ENCODE measurements at places on chromosomes 5 and 9. TPM values are rescaled to one million over a fixed set of nuclear protein-coding genes. Genes with fewer than 3 reads are reported as not detected.
A peak's percentile ranks its signal among the peaks of the same experiment; 100 is the strongest.

The SIT1 gene
- total RNA-seq: 0.21 TPM

The FCN2 gene
- not detected for total RNA-seq

The ARAP3 gene
- total RNA-seq: 4.1 TPM

The EQTN gene
- total RNA-seq: 0.97 TPM

The ZFP37 gene
- 3.8 TPM for total RNA-seq

The SPTLC1 gene
- 42.9 TPM for total RNA-seq

The STK32A gene
- total RNA-seq: 0.97 TPM

DNA sequence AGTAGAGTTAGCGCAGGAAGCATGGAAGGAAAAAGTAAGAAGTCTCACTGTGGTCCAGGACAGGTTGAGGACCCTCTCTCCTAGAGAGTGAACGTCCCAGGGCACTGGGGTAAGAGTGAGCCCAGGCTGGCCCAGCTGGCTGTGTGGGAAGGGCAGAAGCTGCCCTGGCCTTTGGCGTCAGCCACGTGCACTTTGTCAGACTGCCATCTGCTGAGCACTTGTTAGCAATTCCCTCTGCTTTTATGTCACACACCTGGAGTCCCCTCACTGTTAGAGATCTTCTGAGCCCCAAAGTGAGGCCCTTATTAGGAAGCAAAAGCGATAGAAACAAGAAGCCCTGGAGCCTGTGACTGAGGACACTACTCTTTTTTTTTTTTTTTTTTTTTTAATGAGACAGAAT is 79.1 kb downstream of the UGCG start:
- no peak for DNase-seq

GRCh38 chr9:111561165-111561719 is 36.3 kb downstream of the ZNF483 start:
- no peak for DNase-seq

DNA sequence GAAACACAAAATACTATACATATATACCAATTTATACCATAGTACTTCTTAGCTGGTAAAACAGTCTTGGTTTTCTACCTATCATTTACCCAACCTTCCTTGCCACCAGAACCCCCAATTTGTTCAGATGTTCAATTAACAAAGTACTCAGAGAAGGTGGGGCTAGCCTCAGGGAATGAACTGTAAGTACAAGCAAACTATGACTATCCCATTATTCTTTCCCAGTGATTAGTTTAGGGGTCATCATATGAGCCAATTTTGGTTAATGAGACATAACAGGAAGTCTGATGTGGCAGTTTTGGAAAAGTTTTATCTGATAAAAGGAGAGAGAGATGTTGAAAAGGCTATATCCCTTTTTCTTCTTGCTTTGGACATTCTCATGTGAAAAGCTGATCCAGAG is 125.8 kb downstream of the DTWD2 start:
- no peak for DNase-seq

DNA sequence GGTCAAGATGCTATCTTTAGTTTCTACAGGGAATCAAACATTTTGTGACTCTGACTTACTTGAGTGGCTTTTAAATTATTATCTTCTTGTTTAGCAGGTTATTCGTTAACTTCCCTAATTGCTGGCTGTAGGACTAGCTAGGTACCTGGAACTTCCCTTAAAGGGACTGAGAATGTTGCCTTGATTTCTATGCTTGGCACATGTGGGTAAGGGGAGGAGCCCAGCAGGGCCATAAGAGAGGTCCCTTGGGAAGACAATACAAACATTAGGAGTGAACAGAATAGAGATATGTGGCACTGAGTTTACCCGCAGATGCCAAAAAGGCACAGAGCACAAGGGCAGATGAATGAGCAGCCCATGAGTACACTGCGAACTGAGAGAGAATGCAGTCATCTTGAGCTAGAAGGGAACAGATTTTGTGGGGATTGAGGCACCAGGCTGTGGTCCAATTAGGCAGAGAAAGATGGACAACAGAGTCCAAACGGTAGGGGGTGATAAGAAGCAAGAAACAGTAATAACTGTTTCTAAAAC is 9.8 kb downstream of the CKMT2 start:
- no peak for DNase-seq

DNA sequence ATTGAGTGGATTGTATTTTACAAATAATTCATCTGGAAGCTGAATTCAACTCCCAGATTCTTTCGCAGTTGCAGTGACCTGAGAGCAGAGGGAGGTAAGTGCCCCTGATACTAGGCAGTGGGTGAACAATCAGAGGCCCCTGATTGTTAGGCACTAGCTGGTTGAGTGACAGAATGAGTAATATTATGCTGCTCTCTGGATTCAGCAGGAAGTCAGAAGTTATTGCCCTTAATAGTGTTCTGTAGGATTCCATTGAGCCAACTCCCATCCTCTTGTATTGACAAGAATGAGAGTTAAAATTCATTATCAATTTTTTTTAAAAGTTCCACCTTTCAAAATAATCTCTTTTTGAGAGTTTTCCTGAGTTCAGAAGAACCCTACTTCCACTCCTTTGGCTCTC is 301.2 kb downstream of the DTWD2 start:
- DNase-seq: no peak

- no peak for DNase-seq
These were observed 168.4 kb downstream of the TSSK1B start for GRCh38 chr5:113266227-113266912.

DNA sequence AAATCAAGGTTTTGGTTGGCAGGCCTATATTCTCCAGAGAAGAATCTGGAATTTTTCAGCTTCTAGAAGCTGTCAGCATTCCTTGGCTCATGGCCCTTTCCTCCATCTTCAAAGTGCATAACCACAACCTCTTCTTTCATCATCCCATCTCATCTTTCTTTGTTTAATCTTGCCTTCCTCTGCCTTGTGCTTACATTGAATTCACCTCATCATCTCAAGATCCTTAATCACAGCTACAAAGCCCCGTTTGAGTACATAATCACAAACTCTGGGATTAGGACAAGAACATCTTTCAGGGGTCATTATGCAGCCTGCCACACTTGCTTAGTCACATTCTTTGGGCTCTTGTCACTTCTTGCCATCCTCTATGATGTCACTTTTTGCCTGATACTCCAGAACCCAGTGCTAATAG is 130.3 kb downstream of the FOXD1 start:
- no peak for DNase-seq

GRCh38 chr9:84137968-84138367 is 157.4 kb downstream of the RMI1 start:
- no peak for DNase-seq

DNA sequence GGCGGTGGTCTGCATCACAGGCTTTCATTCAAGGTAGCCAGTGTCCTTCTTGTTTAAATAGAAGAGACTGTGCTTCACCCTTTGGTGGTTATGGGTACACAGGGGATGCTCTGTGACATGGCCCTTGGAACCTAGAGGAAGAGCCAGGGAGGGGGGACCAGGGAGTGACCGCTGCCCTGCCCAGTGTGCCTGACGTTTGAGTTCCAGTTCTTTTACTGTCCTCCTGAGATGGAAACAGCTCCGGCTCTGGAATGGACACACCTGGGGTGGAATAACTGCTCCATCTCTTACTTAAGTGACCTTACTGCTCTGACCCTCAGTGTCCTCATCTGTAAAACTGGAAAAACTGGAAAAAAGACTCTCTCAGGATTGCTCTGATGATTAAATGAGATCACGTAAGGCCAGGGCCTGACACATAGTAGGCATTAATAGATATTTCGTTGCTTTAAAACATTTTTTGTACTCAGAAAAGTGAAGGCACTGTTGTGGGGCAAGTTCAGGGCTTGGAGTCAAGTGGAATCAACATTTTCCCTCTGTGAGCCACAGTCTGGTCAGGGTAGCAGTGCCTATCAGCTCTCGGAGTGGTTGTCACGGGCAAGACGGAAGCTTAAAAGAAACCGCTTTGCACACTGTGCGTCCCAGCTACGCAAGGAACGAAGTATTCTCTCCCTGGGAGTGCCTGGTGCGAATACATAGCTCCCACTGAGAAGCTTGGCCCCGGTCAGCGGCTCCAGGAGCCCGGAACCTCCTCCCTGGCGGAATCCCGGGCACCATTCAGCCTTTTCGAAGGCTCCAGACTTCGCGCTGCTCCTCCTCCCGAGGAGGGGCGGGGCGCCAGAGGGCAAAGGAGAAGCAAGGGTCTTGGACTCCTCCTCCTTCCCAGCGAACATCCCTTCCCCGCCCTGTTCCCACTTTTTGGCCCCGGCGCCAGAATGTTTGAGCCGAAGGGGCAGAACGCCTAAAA is 5.8 kb downstream of the POU4F3 start:
- DNase-seq: no peak

DNA sequence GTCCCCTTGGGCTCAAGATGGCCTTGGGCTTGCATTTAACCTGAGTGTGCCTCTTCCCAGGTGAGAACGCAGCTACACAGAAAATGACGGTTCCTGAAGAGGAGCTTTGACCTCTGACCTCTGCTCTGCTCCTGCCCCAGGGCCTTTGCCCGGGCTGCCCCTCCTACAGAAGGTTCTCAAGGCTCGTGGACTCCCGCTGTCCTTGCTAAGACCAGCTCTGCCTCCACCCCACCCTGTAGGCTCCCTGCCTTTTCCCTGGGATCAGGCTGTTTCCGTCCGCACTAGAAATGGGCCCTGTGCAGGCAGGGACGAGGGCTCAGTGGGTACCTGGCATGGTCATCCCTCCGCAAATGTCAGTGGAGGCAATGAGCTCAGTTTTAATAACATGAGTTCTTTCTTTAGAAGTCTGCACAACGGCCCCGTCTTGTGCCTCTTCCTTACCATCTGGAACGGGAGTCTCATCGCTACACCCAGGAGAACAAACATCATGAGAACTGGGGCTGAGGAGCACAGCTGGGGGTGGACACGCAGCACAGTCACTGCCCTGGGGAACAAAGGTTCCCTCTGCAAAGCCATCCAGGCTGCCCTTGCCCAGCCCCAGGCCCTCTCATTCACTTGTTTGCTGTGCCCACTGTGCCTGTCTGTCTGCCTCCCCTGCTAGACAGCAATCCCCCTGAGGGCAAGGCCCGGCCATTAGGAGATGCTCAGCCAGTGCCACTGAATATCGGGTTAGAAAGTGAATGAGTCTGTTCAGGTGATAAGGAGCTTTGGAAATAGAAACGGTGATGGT is 26.7 kb upstream of the LPCAT1 start:
- DNase-seq: no peak

- no peak for DNase-seq
These were observed 670 bp upstream of the FBP1 start for GRCh38 chr9:94639999-94640376.

DNA sequence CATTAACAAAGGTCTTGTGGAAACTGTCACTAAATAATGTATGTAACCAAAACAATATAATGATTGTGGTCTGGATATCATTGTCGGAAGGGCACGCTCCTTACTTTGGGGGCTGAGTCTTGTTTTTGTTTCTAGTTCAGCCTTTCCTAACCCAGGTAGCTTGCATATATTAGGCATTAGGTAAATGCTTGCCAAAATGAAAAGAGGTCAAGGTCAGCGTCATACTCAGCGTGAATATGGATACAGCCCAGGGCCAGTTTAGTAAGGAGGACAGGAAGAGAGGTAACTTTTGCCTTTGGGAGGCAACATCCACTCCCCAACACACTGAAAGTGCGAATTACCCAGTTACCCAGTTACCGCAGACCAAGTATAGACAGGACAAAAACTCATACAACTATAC is 171.4 kb downstream of the RAB3C start:
- DNase-seq: no peak

- DNase-seq: no peak
These were observed 82.1 kb upstream of the IFNE start for GRCh38 chr9:21564175-21564574.

DNA sequence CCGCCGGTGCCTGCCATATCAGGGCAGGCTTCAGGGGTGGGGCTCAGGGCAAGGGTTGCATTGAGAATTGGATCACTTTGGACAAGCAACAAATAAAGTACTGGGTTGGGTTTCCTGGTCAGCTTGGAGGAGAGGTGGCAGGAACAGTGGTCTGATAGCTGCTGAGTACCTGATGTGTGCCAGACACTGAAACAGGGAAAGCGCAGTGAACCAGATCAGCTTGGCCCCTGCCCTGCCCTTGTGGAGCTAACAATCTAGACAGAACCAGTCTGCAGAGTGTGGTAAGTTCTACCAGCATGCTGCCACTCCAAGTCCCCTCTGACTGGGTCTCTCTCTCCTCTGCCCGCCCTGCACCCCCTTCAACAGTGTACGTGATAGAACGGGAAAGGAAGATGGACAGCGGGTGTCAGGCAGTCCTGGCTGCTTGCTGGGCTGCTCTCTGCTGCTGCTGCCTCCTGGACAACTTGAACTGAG is 53.4 kb downstream of the CYSTM1 start:
- DNase-seq: no peak

GRCh38 chr5:38783011-38783561 is 62.7 kb upstream of the OSMR start:
- DNase-seq: no peak

- DNase-seq: no peak
These were observed 135.3 kb downstream of the DRD1 start for GRCh38 chr5:175308701-175309100.

DNA sequence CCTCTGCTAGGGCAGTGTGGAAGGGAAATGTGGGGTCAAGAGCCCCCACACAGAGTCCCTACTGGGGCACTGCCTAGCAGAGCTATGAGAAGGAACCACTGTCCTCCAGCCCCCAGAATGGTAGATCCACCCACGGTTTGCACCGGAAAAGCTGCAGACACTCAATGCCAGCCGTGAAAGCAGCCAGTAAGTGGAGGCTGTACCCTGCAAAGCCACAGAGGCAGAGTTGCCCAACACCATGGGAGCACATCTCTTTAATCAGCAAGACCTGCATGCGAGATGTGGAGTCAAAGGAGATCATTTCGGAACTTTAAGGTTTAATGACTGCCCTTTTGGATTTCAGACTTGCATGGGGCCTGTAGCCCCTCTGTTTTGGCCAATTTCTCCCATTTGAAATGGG is 52.2 kb downstream of the GKAP1 start:
- no peak for DNase-seq

DNA sequence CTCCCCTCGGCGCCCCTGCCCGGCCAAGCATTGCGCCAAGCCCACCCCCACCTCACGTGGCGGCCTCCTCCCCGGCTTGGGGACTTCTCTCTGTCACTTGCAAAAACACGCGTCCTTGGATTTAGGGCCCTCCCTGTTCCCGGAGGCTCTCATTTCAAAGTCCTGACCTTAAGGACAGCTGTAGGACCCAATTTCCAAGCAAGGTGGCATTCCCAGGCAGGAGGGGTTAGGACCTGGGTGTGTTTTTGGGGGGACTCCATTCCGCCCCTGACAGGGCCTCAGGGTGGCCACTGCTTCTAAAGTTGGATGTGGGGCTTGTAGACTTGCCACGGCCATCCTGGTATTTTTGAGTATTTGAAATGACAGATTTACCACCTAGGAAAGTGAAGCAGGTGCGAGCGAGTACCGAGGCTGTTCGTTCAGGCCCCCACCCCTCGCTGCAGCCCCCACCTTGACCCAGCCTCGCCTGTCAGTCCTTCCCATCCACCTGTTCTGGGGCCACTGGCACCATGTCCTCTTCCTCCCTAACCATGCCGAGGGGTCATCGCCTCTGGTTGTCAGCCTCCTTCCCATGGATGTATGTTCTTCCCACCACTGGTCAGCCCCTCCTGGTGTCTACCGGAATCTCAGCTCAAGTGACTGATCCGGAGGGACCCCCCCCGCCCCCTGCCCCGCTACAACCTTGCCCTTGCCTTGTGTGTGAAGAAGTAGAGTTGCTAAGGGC is 52.4 kb downstream of the MRPL36 start:
- peak; percentile 5 for DNase-seq

- no peak for DNase-seq
These were observed 38.5 kb downstream of the DDX31 start for GRCh38 chr9:132631280-132631679.

GRCh38 chr9:115209601-115210306 is 91.8 kb upstream of the TNC start:
- DNase-seq: no peak

GRCh38 chr9:17782430-17783149 is 203.7 kb downstream of the SH3GL2 start:
- DNase-seq: no peak
